ENCODE measurements at places on chromosomes 2 and 18.
A peak's percentile ranks its signal among the peaks of the same experiment; 100 is the strongest.

- no peak overlapping the region for H3K4me3 ChIP-seq
- H3K27ac ChIP-seq, result no peak overlapping the region
These were observed 318.1 kb upstream of the HS6ST1 start for GRCh38 chr2:128636802-128637147.

GRCh38 chr2:85119900-85120299 is 13.3 kb upstream of the TCF7L1 start:
- H3K4me1 ChIP-seq, result peaks cover 6% of the 10 kb centered on the region
- H3K27me3 ChIP-seq, result no peaks in the 10 kb centered on the region
- H3K36me3 ChIP-seq, result no peaks in the 10 kb centered on the region

DNA sequence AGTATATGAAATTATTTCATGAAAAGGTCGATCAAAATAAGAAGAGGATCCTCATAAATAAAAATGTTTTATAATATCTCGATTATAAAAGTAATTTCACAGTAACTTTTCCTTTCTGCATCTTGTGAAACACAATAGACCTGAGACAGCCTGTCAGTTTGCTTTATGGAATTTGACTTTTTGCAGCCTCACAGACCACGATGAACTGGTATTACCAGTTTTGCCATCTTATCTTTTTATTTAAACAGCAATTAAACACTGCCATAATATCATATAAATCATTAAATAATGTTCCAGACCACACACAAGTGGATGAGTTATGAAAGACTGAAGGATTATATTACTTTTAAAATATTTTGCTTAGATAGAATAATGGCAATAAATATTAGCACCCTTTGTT is 10.7 kb upstream of the GALNT3 start:
- no peaks in the 10 kb centered on the region for H3K27me3 ChIP-seq
- no peak overlapping the region for H3K4me3 ChIP-seq
- H3K27ac ChIP-seq, result no peak overlapping the region
- no peak for DNase-seq
- peaks cover 7% of the 10 kb centered on the region for H3K36me3 ChIP-seq
- peaks cover 3% of the 10 kb centered on the region for H3K4me1 ChIP-seq

GRCh38 chr2:94622113-94622618 is 249.1 kb upstream of the TEKT4 start:
- no peaks in the 10 kb centered on the region for H3K4me1 ChIP-seq
- no peak for DNase-seq
- H3K27ac ChIP-seq, result no peak overlapping the region
- peaks cover 3% of the 10 kb centered on the region for H3K36me3 ChIP-seq
- no peaks in the 10 kb centered on the region for H3K27me3 ChIP-seq
- no peak overlapping the region for H3K4me3 ChIP-seq

DNA sequence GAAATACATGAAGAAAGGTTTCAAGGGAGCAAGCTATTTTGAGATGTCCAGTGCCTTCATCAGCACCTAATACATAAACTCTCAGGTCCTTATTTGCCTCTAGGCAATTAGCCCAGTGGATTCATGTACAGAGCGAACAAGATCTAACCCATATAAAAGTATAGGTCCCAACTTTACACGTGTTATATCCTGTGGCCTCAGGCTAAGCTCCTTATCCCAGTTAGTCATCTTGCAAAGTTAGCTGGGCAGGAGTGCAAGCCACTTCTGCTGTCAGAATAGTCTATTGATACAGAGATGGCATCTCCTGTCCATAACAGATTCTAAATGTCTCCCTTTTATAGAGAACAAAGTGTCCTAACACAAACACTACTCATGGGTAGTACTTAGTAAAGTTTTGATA is 203.9 kb upstream of the PIK3C3 start:
- H3K36me3 ChIP-seq, result no peaks in the 10 kb centered on the region
- H3K4me3 ChIP-seq, result no peak overlapping the region
- H3K27ac ChIP-seq, result no peak overlapping the region
- H3K4me1 ChIP-seq, result peaks cover 2% of the 10 kb centered on the region
- no peak for DNase-seq

- no peak overlapping the region for H3K27ac ChIP-seq
- H3K27me3 ChIP-seq, result no peaks in the 10 kb centered on the region
- H3K4me1 ChIP-seq, result no peaks in the 10 kb centered on the region
- H3K4me3 ChIP-seq, result no peak overlapping the region
- H3K36me3 ChIP-seq, result no peaks in the 10 kb centered on the region
These were observed 233.3 kb upstream of the MGAT5 start for GRCh38 chr2:134020608-134021007.

DNA sequence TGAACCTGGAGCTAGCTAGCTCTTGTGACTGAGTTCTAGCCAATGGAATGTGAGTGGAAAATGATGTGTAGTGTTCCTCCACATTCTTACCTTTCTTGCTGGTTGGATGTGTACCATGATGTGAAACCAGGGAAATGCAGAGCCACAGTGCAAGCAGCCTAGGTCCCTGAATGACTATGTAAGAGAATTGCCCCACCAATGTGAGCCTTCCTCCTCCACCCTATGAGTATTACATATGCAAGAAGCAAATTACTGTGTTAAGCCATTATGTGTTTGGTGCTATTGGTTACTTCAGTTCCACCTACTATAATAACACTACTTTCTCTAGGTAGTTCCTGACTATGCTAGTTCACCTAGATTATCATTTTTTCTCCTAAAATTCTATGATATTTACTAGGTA is 39.6 kb downstream of the LCLAT1 start:
- H3K4me3 ChIP-seq, result no peak overlapping the region
- H3K27me3 ChIP-seq, result no peaks in the 10 kb centered on the region
- no peak for DNase-seq
- H3K27ac ChIP-seq, result no peak overlapping the region
- H3K36me3 ChIP-seq, result no peaks in the 10 kb centered on the region
- H3K4me1 ChIP-seq, result no peaks in the 10 kb centered on the region

- no peaks in the 10 kb centered on the region for H3K36me3 ChIP-seq
- no peak for DNase-seq
- no peak overlapping the region for H3K4me3 ChIP-seq
- no peak overlapping the region for H3K27ac ChIP-seq
These were observed 772.2 kb downstream of the SUCLG1 start for GRCh38 chr2:83686863-83687262.

DNA sequence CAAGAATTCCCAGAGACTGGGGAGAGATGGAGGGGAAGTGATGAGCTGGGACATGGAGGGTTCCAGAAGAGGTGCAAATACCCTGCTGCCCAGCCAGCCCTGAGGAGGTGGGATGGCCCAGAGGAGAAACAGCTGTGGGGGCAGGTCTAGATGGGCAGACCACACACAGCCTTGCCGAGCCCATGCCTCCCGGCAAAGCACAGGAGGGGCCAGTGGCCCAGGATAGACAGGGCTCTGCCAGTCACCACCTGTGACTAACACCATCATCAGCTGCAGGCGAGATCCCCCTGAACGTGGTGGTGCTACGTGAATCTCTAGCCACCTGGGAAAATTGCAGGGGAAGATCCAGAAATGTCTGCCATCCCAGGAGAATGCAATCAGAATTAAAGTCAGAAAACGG is 39.4 kb downstream of the SCTR start:
- H3K27ac ChIP-seq, result no peak overlapping the region
- no peaks in the 10 kb centered on the region for H3K36me3 ChIP-seq
- DNase-seq, result no peak
- no peaks in the 10 kb centered on the region for H3K4me1 ChIP-seq
- H3K27me3 ChIP-seq, result no peaks in the 10 kb centered on the region
- H3K4me3 ChIP-seq, result no peak overlapping the region

GRCh38 chr18:13218997-13219396 is 437 bp downstream of the LDLRAD4 start:
- DNase-seq, result no peak
- no peaks in the 10 kb centered on the region for H3K36me3 ChIP-seq
- peak overlapping the region; percentile 83 for H3K4me3 ChIP-seq
- H3K27me3 ChIP-seq, result peaks cover 79% of the 10 kb centered on the region
- no peak overlapping the region for H3K27ac ChIP-seq

DNA sequence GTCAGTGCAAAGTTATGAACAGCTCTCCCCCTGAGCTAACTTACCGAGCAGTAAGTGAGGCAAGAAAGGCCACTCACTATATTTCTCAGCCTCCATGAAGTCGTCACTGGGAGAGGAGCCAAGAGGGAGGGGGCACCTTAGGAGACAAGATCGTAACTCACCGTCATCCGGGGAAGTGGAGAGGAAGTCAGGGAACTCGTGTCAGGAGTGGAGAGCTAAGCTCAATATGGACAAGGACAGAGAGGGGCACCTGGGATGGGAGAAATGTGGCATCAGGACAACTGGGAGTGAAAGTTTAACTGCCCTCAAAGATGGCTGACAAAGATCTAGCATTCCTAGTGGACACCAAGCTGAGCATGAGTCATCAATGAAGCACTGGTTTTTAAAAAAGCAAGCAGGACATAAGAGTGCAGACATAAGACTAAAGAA is 37.1 kb downstream of the BCL11A start:
- H3K4me3 ChIP-seq, result no peak overlapping the region
- H3K4me1 ChIP-seq, result peaks cover 9% of the 10 kb centered on the region
- no peaks in the 10 kb centered on the region for H3K36me3 ChIP-seq
- no peak overlapping the region for H3K27ac ChIP-seq
- DNase-seq, result no peak
- peaks cover 3% of the 10 kb centered on the region for H3K27me3 ChIP-seq

DNA sequence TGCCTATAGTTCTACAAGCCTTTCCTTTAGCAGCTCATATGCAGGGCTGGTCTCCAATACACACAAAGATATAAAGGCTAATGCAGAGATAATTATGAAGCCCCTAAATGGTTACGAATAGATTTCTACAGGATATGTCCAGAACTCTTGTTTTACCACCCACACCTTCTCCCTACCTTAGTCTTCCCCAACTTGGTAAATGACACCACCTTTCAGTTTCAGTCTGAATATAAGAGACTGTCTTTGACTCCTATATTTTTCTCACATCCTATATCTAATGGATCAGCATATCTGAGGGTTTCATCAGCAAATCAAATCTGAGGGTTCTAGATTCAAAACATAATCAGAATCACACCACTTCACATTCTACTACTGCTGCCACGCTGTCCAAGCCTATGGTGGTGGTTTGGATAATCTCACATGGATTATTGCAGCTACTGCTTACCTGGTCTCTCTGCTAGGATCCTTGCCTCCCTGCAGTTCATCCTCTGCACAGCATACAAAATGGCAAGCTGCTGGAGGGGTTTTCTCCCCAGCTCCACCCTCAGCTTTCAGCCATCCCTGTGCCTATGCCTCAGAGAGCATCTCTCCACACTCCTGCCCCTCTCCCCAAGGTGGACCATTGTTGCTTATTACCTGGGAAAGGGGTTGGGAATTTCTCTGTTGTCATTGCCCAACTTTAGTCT is 178.0 kb upstream of the SPOPL start:
- no peaks in the 10 kb centered on the region for H3K36me3 ChIP-seq
- H3K27ac ChIP-seq, result no peak overlapping the region
- no peak overlapping the region for H3K4me3 ChIP-seq
- no peaks in the 10 kb centered on the region for H3K27me3 ChIP-seq

DNA sequence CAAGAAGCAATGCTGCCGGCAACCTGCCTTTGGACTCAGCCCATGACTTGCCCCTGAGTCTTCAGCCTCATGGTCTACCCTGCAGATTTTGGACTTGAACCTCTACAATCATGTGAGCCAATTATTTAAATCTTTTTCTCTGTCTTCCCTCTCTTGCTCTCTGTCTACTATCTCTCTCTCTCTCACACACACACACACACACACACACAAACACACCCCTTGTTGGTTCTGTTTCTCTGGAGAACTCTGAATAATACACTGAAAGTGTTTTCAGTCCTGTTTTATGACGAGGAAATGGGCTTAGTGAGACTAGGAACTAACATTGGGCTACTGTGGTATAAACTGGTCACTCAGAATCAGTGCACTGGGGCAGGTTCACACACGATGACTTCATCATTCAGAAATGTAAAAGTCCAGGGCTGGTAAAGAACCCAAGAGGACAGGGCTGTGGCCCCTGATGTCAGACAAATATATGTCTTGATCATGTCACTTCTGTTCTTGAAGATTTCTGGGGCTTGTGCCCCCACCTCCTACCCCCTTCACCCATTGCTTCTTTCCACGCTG is 266.1 kb upstream of the SIX2 start:
- no peak for DNase-seq
- peaks cover 25% of the 10 kb centered on the region for H3K4me1 ChIP-seq
- H3K4me3 ChIP-seq, result no peak overlapping the region
- H3K27ac ChIP-seq, result no peak overlapping the region

- H3K27me3 ChIP-seq, result no peaks in the 10 kb centered on the region
- H3K36me3 ChIP-seq, result peaks cover 7% of the 10 kb centered on the region
- H3K4me1 ChIP-seq, result no peaks in the 10 kb centered on the region
- H3K27ac ChIP-seq, result no peak overlapping the region
- H3K4me3 ChIP-seq, result no peak overlapping the region
These were observed 107.9 kb downstream of the PTGR3 start for GRCh38 chr18:75100832-75101630.

DNA sequence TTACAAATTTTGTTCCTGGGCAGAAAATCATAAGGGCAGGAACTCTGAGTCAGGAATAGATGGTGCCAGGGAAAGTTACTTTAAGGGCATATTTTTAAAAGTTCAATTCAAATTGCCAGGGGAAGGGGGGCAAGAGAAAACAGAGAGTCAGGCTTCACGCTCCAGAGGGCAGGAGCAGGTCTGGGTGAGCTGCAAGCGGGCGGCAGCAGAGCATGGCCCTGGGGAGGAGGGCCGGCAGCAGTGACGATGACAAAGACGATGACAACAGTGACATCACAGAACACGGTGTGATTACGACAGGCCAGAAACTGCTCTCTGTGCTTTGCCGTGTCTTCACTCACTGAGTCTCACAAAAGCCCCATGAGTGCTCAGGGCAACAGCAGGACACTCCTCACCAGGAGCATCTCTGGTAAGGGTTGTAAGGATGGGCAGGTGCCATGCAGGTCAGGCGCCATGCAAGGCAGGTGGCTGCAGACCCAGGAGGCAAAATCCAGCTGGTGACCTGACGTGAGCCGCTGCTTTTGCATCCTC is 23.3 kb downstream of the CHST10 start:
- no peak overlapping the region for H3K4me3 ChIP-seq
- no peaks in the 10 kb centered on the region for H3K4me1 ChIP-seq
- H3K27ac ChIP-seq, result no peak overlapping the region
- H3K36me3 ChIP-seq, result peaks cover 7% of the 10 kb centered on the region

DNA sequence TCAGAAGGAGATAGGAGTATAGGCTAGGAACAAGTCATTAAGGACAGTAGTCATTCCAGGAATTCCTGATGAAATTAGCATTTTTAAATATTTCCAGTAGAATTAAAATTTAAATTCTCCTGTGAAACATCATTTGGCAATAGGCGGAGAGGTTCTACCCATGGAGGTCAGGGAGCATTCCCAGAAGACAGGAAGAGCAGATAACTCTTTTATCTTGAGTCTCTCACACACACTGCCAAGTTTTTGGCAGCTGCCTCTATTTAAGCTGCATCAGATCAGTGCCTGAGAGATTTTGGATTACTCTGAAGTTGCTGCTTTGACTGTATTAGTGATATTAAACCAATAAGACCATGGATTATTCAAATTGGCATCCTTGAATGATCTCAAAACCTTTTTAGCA is 714.7 kb downstream of the EPHA4 start:
- no peak overlapping the region for H3K27ac ChIP-seq
- H3K4me1 ChIP-seq, result peaks cover 12% of the 10 kb centered on the region
- H3K36me3 ChIP-seq, result no peaks in the 10 kb centered on the region
- DNase-seq, result no peak
- no peaks in the 10 kb centered on the region for H3K27me3 ChIP-seq
- H3K4me3 ChIP-seq, result no peak overlapping the region

Data from neural crest cell (in vitro differentiated cells).